Activated CD8-positive, alpha-beta memory T cell treated with anti-CD3 and anti-CD28 coated beads for 4 hours (primary cell): ENCODE measurements at places on chromosomes 11 and 22.

DNA sequence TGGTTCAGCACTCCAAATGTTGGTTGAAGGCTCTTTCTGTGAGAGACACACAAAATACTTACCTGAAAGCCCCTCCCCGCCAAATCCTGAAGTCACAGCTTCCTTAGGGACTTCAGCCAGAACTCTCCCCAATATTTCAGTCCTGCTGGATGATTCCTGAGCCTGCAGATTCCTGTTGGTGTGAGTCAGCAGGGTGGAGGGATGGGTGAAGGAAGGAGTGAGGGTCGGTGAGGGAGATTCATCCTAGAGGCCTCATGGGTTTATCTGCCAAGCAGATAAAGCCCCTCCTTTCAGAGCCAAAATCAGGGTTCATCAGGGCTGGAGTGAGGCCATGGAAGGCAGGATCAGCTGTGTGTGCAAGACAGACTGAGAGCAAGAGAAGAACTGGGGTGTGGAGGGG lies 37.9 kb downstream of the SMIM38 start:
- DNase-seq = no peak

DNA sequence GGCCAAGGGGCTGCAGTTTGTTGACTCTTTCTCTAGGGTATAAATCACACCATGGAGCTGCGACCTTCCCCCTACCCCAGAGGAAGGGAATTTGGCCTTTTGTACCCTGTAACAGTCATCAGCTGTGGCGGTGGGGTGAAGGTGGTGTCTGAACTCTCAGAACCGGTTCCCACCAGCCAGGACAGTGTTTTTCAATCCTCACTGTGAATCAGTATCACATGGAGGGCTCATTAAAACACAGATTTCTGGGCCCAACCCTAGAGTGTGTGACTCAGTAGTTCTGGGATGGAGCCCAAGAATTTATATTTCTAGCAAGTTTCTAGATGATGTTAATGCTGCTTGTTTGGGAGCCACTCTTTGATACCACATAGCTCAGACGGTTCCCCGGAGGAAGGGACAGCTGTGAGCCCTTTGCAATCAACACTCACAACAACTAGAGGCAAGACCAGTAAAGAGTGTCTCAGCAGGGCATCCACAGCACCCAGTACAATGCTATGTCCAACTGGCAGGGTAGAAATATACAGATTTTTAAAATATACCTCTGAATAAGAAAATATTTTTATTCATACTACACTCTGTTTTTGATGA lies 43.9 kb upstream of the FAT3 start:
- DNase-seq = no peak

GRCh38 chr11:134333946-134334345 lies 2.2 kb downstream of the GLB1L2 start:
- no peak for DNase-seq

DNA sequence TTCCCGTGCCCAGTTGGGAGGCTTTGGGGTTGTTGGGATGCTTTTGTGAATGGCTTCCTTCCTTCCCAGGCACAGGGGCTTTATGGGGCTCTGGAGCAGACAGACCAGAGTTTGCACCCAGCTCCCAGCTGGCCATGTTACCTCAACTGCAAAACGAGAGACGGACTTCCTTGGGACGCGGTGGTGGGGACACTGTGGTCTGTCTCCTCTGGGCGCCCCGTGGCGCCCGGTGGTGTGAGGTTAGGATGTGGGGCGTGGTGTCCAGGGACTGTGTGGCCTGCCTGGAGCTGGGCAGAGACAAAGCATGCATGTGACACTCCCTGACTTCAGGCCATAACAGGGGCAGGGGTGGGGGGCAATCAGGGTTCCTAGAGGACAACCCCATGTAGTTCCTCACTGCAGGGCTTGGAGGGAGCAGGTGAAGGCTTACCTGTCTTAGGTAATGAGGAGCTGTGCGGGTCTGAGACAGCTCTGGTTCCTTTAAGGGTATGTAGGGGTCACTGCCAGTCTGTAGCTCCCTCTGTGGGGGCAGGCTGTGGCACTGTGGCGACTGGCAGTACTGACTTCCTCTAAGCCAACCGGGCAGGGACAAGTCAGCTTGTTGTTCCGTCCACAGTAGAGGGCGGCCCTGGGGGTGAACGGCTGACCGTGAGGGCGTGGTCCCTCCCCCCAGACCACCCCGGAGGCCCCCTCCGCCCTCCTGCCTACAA lies 14.4 kb downstream of the KCNQ1 start:
- DNase-seq = no peak

- DNase-seq = no peak
Observed at GRCh38 chr22:39773976-39774539, 119.5 kb downstream of the ENTHD1 start.

DNA sequence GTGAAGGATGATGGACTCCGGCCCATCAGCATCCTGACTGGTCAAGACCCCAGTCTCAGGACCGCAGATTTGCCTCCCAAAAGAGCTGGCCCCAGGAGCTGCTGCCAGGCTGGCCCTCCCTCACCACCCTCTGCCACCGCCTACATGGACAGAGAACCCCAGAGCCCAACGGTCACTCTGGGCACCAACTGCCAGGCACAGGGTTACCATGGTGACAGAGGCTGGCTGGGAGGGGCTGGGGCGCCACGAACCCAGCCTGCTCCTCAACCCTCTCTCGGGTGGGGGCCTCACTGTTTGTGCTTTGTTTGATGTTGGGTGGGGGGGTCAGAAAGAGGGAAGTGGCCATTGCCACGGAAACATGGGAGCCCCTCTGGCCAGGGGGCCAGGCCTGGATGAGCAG lies 55.8 kb downstream of the ELFN2 start:
- no peak for DNase-seq

DNA sequence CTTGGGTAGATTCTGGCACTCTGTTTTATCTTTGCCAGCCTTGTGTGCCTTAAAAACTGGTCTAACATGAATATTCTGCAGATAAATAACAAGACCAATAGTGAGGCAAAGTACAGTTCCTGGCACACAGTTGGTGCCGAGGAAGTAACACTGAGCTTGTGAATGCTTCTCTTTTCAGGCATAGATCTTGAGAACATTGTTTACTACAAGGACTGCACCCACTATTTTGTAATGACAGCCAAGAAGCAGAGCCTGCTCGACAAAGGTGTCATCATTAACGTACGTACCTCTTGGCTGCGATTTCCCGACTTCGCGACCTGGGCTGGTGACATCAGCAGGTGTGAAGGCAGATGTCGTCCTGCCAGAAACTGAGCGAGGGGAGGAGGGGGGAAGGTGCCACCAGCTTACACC lies 105.7 kb downstream of the MICAL2 start:
- DNase-seq = no peak

DNA sequence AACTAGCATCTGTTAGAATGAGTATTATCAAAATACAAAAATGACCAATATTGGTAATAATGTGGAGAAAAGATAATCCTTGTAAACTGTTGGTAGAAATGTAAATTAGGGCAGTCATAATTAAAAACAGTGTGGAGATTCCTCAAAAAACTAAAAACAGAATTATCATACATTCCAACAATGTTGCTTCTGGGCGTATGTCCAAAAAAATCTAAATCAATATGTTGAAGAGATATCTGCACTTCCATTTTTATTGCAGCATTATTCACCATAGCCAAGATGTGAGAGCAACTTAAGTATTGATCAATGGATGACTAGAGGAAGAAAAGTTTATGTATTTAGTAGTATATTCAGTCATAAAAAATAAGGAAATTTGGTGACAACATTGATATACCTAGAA lies 59.8 kb upstream of the OR9G4 start:
- DNase-seq = no peak

- no peak for DNase-seq
Observed at GRCh38 chr22:45318558-45319323, 9.0 kb downstream of the FAM118A start.

GRCh38 chr11:132742929-132743328 lies 789.4 kb downstream of the OPCML start:
- DNase-seq = no peak

- no peak for DNase-seq
Observed at GRCh38 chr11:88340366-88340935, 2.9 kb upstream of the CTSC start.

GRCh38 chr11:77207618-77208313 lies 79.7 kb downstream of the MYO7A start:
- no peak for DNase-seq

DNA sequence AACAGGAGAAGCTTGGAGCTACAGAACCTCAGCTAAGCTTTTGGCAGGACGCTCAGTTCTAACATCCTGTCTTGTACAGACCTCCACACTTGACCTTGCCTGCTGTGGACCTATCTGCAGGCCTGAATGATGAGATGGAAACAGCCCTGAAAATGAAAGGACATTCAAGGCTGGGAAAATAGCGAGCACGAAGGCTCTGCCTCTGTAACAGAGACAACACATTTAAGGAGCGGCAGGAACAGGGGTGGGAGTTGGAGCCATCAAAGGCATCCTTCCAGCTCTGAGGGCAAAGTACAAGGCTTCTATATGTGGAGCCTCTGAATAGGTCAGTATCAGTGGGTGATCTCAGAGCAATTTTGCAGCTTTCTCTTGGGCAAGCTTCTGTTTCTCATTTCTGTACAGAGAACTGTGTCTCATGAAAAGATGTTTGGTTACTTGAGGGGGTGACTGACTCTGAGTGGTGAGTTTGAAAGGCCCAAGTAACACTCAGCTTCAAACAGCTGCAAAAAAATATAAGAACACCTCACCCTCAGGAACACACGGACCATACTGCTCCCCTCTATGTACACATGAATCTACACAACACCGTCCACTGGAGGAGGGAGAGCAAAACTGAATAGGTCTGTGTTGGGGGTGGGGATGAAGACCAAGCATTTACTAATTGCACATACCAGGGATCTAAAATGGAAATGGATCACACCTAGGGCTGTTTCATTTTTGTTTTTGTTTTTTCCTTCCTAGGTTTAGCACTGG lies 101.6 kb downstream of the CCDC81 start:
- DNase-seq = no peak

DNA sequence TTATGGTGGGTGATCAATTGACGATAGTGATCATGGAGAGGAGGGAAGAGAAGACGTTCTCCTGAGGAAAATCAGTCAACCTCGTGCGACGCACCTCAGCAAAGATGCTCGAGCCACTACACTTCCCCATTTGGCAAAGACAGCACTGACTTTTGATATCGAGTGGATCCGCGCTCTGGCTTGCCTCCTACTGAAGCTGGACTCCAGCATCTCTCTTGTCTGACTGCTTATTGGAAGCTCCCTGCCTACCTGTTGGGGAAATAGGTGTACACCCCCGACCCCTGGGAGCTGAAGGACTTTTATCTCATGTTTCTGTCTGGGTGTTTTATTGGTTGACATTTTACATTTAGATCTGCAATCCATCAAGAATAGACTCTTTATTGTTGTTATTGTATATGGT lies 476.8 kb upstream of the B3GAT1 start:
- DNase-seq = no peak

- no peak for DNase-seq
Observed at GRCh38 chr22:26019596-26019995, 149.7 kb upstream of the SEZ6L start.
